ENCODE measurements at places on chromosomes 13 and 19.

DNA sequence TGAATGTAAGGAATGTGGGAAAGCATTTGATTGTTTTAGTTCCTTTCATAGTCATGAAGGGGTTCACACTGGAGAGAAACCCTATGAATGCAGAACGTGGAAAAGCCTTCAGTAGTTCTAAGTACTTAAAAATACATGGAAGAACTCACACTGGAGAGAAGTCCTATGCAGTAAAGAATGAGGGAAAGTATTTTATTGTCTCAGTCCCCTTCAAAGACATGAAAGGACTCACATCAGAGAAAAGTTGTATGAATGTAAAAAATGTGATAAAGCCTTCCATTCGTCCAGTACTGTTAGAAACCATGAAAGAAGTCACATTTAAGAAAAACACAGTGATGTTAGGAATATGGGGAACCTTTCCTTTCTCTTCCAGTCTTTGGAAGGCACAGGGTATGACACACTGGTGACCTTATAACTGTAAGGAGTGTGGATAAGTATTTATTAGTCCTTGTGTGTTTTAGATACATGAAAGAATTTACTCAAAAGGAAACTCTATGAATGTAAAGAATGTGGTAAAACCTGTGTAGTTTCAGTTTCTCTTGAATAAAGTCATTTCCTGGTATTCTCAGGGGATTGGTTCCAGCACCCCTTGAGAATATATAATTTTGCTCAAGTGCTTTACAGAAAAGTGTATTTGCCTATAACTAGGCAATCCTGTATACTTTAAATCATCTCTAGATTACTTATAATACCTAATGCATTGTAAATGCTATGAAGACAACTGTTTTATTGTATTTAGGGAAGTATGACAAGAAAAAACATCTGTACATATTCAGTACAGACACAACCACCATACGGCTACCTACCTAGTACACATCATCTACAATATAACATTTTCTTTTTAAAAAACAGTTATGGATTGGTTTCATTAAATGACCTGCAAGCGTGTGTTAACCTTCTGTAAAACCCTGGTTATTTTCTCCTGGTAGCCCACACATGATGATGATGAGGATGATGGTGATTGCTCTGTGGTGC, 52.8 kb downstream of the ZNF823 start:
- DNase-seq: no peak

- DNase-seq: no peak
Measured at GRCh38 chr19:16628984-16629691, 1.1 kb upstream of the MED26 start.

GRCh38 chr19:32543115-32543900, 37.7 kb upstream of the PDCD5 start:
- DNase-seq: no peak

GRCh38 chr19:940591-941291, 14.9 kb downstream of the ARID3A start:
- no peak for DNase-seq

DNA sequence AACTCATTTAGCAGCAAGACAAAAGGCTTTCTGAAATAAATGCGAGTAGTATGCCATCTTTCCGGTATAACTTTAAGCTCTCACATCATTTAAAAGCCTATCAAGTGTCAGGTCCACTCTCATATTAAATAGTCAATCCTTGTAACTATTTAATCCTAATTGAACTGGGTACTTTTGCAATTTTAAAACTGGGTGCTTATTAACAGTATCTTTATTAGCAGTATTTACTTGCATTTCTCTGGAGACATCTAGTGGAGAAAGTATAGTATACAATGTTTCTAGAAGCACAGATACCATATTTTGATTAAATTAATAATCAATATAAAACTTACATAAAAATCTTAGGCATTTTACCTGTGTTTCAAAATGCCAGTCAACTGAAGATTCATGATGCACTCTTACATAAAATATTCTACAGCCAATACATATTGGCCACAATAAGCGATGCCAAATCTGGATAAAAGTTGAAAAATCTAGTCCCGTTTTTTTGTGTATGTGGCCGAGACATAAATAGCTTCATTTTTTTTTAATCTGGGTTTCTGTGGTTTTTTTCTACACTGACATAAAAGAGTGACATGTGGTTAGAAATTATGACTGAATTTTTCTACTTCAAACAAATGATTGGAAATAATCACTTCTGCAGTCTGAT, 4.3 kb upstream of the POSTN start:
- DNase-seq: no peak

DNA sequence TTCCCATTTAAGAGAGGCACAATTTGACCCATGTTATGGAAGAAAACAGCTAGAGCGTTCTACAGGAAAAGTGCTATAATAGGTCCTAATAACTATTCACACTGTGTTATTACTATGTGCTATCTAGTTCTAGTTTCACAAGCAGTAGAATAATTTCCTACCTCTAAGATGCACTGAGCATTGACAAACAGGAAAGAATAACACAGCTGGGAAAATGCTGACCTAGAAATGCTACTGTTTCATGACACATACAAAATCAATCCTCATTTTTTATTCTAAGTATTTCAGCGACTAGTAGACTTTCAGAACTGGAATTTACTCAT, 259.5 kb downstream of the ITGBL1 start:
- no peak for DNase-seq

DNA sequence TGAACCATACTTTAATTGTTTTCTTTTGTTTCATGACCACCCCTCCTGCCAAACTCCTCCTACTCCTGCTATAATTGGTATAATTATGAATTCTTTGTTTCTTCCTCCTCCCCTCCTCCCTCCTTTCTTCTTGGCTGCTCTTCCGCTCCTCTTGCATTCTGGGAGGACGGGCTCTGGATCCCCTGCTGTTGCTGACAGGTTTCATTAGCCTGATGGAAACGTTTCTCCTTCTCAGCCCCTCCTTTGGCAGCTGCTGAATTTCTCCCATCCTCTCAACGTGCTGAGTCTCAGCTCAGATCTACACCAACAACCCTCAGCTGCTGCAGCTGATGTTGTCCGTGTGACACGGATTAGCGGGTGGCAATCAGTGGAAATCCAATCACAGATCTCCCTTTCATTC, 97.1 kb upstream of the UBAC2 start:
- DNase-seq: no peak

GRCh38 chr13:113298043-113298945, 1.3 kb downstream of the LAMP1 start:
- no peak for DNase-seq

DNA sequence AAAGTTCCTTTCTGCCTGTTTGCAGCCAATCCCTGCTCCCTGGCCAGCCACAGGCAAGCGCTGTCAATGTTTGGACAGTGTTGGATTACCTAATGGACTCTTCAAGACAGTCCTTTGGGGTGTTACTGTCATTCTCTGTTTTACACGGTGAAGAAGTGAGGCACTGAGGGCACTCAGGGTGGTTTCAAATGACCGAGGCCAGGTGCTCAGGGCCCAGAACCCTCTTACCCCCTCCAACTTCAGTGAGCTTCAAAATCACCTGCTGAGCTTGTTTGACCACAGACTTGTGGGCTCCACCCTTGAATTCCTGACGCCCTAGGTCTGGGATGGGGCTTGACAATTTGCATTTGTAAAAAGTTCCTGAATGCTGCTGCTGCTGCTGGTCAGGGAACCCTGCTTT, 97.9 kb downstream of the GGACT start:
- no peak for DNase-seq

DNA sequence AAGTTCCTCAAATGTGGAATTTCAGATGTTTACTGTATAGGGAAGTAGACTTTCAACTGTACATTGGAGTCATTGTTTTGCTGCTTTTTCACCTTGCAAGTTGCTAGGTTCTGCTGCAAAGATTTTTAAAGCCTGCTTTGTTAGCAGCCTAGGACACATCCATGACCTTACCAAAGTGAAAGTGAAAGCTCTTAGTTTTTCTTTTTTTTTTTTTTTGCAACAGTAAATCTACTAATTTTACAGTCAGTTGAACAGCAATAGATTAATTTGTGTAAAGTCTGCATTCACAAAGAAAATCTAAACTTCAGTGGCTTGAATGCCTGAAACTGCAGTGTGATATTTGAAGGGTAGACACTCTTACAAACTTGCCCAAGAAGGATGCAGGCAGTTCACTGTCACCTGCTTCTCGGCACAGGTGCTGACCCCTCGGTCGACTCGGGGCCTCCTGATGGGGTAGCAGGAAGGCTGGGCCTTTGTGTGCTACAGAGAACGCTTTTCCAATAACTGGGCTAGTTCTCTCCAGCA, 5.0 kb upstream of the MTIF3 start:
- DNase-seq: no peak

DNA sequence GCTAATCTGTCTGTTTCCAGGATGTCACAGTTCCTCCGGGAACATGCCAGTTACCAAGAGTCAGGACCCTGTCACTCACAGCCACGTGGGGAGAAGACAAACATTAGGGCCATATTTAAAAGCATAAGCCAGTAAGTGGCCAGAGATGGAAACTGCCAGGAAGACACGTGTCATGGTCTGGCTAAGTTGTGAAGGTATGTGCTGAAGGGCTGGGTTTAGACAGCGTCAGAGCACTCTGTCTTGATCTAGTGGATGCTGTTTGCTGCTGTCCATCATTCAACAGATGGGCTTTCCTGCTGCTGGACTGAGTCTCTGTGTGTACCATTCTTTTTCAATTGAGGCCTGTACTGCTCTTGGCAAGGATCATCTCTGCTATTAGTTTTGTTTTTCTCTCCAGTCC, 128.6 kb downstream of the HS6ST3 start:
- no peak for DNase-seq

GRCh38 chr19:35348911-35349611, 1.4 kb downstream of the FFAR1 start:
- DNase-seq: no peak

- DNase-seq: no peak
Measured at GRCh38 chr13:89843621-89844020, 1503.9 kb upstream of the MIR17HG start.

- no peak for DNase-seq
Measured at GRCh38 chr19:42512743-42513304, 15.5 kb downstream of the CEACAM1 start.

DNA sequence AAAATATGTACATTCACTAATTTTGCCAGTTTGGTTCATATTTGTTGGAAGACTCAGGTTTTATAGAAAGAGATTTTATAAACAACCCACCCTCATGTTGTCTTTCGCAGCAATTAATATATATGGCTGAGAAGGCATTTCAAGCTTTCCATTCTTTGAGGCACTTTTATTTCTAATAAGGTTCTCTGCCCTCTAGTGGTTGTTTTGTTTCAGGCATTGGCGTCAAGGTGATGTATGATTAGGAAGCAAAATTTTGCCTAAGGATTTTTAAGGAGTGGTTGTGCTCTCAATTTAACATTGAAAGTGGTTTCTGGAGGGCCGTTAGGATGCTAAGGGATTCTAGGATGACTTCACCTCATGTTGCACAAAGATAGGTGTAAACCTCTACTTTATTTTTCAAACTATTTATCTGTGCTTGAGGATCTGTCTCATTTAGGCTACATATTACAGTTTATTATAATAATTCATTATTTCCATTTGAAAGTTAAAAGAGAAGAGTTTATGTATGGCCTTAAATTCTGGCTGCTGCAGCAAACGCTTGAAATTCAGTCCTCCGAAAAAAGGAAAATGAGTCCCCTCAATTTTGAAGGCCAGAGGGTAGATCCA, 35.9 kb downstream of the OXGR1 start:
- DNase-seq: no peak

DNA sequence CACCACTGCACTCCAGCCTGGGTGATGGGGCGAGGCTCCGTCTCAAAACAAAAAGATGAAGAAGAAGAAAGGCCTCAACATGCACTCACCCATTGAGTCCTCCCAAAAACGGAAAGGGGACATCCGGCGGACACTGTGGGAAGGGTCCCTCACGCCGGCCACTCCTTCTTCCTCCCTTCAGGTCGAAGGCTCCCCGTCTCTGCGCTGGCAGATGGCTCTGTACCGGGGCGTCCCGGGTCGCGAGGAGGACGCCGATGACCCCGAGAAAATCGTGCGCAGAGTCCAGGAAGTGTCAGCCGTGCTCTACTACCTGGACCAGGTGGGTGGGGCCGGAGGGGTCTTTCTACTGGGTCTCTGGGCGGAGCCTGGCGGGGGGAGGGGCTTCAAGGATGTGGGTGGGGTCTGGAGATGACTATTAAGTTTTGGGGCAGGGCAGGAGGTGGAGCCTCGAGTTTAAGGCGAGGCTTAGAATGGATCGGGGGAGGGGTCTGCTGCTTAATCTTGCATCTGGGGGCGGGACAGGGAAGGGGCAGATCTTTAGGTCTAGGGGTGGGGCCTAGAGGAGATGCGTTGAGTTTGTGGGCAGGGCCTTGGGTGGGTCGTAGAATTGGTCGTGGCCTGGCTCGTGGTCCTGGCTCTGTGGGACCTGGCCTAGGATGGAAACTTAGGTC, 90.2 kb downstream of the MAP4K1 start:
- no peak for DNase-seq

- no peak for DNase-seq
Measured at GRCh38 chr19:7199613-7200533, 94.3 kb downstream of the INSR start.

DNA sequence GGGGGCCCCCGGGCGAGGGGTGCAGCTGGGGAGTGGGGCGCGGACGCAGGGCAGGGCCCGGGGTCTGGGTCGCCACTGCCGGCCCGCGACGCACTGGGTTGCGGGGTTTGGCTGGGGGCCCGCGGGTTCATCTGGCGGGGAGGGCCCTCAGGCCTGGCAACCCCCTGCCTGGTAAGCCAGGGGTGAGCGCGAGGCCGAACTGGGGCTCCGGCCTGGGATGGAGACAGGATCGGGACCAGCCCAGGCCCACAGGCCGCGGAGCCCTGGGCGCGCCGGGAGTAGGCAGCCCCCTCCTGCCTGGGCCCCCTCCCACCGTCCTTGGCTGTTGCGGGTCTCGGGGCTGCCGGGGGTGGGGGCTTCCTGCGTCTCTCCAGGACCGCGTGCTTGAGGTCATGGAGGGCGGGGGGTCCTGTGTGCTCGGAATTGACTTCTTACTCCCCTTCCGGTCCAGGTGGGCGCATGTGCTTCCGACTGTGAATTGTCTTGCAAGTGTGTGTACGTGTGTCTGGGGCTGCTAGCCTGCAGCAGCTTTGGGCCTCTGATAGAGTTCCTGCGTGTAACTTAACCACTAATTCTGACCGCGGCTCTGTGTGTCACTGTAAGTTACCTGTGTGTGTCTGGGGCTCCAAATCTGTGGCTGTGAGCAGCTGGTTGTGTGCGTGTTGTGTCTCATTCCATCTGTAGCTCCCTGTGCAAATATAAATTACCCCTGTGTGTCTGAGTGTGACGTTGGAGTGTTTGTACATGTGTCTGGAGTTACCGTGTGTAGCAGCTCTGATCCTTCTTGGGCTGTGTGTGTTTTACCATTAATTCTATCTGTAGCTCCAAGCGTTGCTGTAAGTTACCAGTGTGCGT, 751 bp downstream of the GRAMD1A start:
- no peak for DNase-seq

GRCh38 chr13:27079421-27079958, 92.1 kb downstream of the USP12 start:
- DNase-seq: no peak
